GM03348 (cell line): ENCODE measurements at places on chromosomes 13 and 19.

DNA sequence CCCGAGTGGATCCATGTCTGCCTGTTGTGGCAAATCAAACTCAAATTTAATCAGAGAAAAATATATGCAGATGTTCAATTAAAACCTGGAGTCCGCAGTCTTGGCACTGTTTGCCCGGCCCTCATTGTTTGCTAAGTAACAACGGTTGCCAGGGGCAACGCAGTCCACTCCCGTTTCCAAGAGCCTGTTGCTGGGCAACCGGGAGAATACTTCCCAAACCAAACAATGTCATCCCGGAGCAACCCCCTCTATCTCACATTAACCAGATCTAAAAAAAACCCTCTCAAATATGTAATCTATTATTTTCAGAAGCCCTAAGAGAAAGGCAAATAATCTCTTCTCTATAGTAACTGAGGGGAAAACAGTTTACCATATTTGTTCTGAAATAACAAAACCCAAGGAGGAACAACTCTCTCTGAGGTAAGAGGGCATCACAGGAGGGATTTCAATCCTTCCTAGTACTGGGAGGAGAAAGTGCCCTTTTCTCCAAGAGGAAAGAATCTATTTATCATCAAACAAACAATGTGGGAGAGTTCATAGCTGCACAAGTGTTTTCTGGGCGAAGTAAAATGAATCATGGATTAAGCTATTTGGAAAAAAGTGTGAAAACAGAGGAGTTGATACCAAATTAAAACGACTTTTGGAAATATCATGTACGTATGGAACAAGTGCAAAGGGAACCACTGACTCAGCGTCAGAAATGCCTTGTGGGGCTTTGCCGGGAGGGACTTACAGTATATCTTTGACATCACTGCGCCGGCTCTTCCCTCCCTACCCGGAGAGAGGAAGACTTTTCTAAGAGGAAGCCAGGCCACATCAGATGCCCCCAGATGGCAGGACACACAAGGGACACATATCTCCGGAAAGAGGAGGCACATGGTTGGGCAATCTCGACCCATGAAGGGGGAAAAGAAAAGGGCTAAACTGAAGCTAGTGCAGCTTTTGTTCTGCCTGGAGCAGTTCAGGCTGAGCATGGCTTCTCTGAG, 43.3 kb downstream of the RFX2 start:
- DNase-seq, result peak; percentile 76

DNA sequence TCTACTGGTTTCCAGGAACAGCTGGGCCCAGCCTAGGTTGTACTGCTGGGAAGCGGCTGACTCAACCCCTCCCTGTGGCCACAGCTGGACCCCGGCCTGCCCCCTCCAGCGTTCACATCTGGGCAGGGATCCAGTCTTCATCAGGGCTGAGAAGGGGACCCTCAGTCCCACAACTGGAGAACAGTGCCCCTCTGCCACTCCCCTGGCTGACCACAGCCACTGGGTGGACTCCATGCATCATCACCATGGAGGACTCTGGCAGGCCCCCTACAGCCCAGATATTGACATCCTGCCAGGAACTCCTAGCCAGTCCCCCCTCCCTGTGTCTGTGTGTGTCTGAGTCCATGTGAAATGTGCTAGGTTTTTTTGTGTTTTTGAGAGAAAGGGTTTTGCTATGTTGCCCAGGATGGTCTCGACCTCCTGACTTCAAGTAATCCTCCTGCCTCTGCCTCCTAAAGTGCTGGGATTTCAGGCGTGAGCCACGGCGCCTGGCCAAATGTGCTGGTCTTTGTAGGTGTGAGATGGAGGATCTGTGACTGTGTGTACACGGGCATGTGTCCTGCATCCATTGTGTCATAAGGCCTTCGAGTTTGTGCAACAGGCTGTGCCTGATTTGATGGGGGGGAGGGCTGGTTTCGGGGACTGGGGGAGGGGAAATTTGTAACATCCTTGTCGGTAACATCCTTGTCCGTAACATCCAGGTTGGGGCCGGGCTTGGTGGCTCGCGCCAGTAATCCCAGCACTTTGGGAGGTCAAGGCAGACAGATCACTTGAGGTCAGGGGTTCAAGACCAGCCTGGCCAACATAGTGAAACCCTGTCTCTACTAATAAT, 4.0 kb upstream of the HOOK2 start:
- DNase-seq, result peak; percentile 67

DNA sequence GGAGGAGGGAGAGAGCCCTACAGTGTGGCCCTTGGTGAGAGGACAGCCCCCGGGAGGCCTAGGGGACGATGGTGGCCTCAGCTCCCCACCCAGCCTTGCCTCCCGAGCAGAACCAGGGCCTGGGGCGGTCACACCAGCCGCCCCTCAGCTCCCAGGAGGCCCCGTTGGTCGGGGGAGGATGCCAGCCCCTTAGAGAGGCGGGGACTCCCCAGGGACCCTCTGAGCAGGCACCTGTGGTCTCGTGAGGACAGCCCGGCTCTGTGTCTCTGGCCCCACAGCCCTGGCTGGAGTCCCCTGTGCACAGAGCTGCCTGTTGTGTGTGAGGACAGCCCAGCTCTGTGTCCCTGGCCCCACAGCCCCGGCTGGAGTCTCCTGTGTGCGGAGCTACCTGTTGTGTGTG, 158.8 kb downstream of the KDM4B start:
- DNase-seq, result no peak

DNA sequence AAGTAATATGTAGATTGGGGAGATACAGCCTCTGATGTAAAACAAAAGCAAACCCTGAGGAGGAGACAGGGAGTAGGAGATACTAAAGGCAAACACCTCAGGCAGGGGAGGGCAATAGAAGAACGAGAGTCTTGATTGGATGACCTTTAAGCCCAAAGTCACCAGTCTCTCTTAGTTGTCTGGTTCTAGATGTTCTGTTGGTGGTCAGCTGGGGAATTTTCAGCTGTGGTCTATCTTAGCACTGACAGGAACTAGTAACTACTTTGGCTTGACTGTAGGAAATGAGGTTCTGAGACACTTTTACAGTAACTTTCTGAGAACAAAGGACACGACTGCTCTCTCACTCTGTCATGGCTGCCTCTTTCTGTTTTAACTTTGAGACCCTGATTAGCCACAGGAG, 290.7 kb upstream of the MIR17HG start:
- no peak for DNase-seq

DNA sequence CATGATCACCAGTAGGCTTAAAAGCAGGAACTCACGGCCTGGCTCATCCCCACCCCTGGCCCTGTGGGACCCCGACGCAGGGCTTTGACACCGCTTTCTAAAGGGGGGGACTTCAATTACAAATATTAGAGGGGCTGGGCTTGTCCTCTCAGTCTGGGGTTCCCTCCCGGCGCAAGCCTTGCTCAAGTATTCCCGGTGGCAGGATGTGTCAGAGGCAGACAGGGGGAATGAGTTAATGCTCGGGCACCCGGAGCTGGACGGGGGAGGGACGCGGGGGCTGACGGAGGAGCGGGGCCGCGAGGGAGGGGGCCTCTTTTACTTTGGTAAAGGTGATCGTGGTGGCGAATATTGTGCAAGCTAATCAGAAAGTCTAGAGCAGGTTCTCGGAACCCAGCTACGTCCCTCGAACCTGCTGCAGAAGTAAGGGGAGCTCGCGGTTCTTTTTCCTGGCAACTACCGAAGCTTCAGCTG, 1.1 kb downstream of the FGF14 start:
- DNase-seq, result peak; percentile 11

- DNase-seq, result no peak
Observed at GRCh38 chr13:65011378-65011777, 2218.8 kb downstream of the PCDH9 start.

GRCh38 chr13:51844862-51845573, at the start of gene TMEM272:
Gene TMEM272, minus strand, starts transcription at chr13:51845177. Its CDS starts 6,647 bp downstream, at chr13:51838530.
- peak; percentile 82 for DNase-seq

DNA sequence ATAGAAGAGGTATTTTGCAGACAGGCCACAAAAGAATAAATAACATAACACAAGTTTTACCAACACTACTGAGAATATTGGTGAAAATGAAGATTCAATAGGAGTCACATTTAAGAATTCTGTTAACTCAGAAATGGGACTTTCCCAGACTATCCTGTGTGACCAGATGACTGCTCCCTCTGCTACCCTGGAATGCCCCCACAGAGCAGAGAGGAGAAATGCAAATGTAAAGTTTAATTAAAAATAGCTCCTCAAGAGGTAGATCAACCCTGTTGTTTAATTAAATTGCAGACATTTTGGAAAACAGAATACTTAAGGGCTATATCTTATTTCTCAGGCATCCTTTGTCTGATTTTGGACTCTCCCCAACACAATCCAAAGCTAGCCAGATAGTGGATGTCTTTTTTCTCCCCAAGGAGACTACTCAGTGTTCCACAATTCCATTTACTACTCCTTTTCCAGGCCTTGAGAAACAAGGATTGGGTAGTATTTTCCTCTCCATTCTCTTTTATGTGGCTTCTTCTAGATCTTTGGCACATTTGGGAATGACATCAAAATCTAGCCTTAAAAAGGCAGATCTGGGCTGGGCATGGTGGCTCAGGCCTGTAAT, 104.7 kb upstream of the TSC22D1 start:
- no peak for DNase-seq

DNA sequence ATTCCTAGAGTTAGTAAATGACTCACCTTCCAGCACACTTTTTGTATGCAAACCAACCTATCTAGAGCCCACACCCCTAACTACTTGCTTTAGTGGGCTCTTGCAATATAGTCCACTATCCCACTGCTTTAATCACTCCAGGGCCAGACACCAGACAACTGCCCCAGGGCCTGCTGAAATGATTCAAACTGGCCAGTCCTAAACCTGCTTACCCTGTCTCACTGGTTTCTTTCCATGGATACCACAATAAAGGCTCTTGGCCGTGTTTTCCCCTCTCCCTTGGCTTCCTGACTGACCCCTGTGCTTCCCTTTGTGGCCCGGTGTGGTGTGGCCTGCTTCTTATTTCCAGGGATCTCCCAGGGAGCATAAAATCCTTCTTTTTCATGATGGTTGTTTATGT, 14.6 kb downstream of the HS6ST3 start:
- no peak for DNase-seq

DNA sequence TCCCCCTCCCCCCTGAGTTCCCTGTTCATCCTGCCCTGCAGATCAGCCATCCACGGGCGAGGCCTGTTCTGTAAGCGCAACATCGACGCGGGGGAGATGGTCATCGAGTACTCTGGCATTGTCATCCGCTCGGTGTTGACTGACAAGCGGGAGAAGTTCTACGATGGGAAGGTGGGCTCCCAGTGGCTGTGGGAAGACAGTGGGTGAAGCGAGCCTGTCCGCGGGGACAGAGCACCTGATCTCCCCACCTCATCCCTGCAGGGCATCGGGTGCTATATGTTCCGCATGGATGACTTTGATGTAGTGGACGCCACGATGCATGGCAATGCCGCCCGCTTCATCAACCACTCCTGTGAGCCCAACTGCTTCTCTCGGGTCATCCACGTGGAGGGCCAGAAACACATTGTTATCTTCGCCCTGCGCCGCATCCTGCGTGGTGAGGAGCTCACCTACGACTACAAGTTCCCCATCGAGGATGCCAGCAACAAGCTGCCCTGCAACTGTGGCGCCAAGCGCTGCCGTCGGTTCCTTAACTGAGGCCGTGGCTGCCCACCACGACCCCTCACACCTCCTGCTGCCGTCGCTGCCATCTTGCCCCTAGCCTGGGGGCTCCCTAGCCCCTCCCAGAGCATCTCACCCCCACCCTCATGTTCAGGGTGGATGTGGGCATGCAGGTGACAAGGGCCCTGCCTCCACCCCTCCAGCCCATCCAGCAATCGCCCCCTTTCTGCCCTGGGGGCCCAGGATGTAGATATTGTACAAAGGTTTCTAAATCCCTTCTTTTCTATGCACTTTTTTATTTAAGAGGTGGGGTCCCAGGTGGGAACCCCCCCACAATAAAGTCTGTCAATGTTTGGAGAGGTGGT, 4.0 kb downstream of the IGFLR1 start:
- DNase-seq, result no peak

GRCh38 chr13:39567569-39567968, 35.4 kb downstream of the LHFPL6 start:
- no peak for DNase-seq

DNA sequence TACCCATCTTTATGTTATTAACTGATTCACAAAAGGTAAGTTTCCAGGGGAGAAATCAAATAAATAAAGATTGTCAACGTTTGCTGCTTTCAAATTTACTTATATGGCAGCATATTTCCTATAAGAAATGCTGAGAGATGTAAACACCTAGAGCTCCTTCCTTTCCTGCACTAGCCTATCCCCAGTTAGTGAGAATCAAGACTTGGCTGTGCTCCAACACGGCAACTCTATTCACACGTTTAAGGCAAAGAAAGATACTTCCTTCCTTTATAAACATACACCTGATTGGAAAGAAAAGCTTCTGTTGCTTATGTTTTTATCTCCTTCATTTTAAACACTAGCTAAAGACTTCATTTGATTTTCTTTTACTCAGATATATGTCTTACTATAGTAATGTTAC, 107.0 kb downstream of the PCDH9 start:
- no peak for DNase-seq

- peak; percentile 73 for DNase-seq
Observed at GRCh38 chr13:30026093-30026492, 175.7 kb upstream of the UBL3 start.

DNA sequence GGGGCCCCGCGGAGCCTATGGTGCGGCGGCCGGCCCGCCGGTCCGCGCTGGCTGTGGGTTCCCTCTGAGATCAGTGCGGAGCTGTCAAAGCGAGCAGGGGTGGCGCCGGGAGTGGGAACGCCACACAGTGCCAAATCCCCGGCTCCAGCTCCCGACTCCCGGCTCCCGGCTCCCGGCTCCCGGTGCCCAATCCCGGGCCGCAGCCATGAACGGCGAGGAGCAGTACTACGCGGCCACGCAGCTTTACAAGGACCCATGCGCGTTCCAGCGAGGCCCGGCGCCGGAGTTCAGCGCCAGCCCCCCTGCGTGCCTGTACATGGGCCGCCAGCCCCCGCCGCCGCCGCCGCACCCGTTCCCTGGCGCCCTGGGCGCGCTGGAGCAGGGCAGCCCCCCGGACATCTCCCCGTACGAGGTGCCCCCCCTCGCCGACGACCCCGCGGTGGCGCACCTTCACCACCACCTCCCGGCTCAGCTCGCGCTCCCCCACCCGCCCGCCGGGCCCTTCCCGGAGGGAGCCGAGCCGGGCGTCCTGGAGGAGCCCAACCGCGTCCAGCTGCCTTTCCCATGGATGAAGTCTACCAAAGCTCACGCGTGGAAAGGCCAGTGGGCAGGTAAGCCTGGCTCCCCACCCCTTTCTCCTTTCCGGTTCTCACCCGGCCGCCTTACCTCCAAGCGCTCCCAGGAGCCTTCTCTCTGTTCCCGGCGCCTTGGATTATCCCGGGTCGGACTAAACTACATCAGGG, at the start of gene PDX1:
PDX1 (plus strand) TSS at position 67 of the 743 bp plus-strand sequence; CDS start at position 206, 139 bp downstream.
- no peak for DNase-seq

GRCh38 chr19:10631874-10632273, 6.5 kb downstream of the SLC44A2 start:
- no peak for DNase-seq

- DNase-seq, result peak; percentile 70
Observed at GRCh38 chr13:49652355-49653305, 24.3 kb downstream of the ARL11 start.

- no peak for DNase-seq
Observed at GRCh38 chr13:52737965-52738364, 1.7 kb downstream of the CNMD start.

- no peak for DNase-seq
Observed at GRCh38 chr13:110628477-110628793, 13.1 kb downstream of the NAXD start.

GRCh38 chr13:46179491-46179908, 2.5 kb downstream of the LCP1 start:
- DNase-seq, result no peak
